ENCODE measurements at places on chromosomes 12 and 14. TPM values are rescaled to one million over a fixed set of nuclear protein-coding genes. Genes with fewer than 3 reads are reported as not detected.
A peak's percentile ranks its signal among the peaks of the same experiment; 100 is the strongest.

The OR4K13 gene
- 0.12 TPM for total RNA-seq

The FGF23 gene
- total RNA-seq: not detected

The PTPRB gene
- total RNA-seq: 26.0 TPM

The COX14 gene
- total RNA-seq: 111 TPM

DNA sequence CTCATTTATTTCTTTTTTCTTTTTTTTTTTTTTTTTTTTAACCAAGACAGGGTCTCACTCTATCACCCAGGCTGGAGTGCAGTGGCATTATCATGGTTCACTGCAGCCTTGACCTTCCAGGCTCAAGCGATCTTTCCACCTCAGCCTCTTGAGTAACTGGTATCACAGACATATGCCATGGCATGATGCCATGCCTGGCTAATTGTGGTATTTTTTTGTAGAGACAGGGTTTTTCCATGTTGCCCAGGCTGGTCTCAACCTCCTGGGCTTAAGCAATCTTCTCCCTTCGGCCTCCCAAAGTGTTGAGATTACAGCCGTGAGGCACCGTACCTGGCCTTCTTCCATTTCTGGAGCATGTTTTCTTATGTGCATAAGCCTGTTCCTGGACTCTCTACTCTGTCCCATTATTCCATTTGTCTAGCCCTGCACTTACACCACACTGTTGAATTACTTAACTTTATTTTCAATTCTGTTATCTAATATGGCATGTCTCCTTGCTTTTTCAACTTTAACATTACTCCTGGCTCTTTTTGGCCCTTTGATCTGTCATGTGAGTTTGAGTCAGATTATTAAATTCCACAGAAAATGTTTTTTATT, 47.9 kb upstream of the PTGDR start:
- no peak for ATAC-seq
- H3K27ac ChIP-seq: no peak overlapping the region
- H3K27me3 ChIP-seq: no peaks in the 10 kb centered on the region

- H3K27ac ChIP-seq: no peak overlapping the region
- H3K36me3 ChIP-seq: no peaks in the 10 kb centered on the region
- no peak overlapping the region for H3K4me3 ChIP-seq
- H3K27me3 ChIP-seq: no peaks in the 10 kb centered on the region
- no peak for ATAC-seq
- H3K4me1 ChIP-seq: no peaks in the 10 kb centered on the region
Measured at GRCh38 chr12:65659681-65660080, 164.6 kb upstream of the HMGA2 start.

- no peak overlapping the region for H3K4me3 ChIP-seq
- H3K4me1 ChIP-seq: peaks cover 37% of the 10 kb centered on the region
- ATAC-seq: no peak
- peak overlapping the region; percentile 45 for H3K27ac ChIP-seq
Measured at GRCh38 chr12:124852911-124853427, 10.7 kb downstream of the SCARB1 start.

GRCh38 chr12:3129301-3130056, 52.3 kb downstream of the TSPAN9 start:
- peak overlapping the region; percentile 40 for H3K27ac ChIP-seq
- peaks cover 42% of the 10 kb centered on the region for H3K4me1 ChIP-seq
- ATAC-seq: no peak
- H3K36me3 ChIP-seq: no peaks in the 10 kb centered on the region

DNA sequence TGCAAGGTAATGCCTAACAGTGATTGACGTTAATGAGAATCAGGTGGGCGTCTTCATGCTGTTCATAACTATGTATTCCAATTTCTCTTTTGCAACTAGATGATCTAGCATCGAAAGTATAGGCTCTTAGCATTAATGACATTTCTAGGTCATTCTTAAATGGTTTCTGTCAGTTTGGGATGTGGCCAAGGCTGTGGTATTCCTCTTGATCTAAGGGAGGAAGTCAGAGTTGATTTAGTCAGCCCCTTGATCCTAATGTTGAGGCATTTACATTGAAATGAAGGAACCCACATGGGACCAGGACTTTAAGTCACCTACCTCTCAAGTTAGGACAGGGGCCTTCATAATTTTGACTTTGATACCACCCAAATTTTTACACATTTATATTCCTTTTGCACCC, 448.1 kb downstream of the NPAS3 start:
- no peaks in the 10 kb centered on the region for H3K27me3 ChIP-seq
- no peak overlapping the region for H3K27ac ChIP-seq

- H3K4me1 ChIP-seq: no peaks in the 10 kb centered on the region
- ATAC-seq: no peak
- H3K27me3 ChIP-seq: no peaks in the 10 kb centered on the region
- no peaks in the 10 kb centered on the region for H3K36me3 ChIP-seq
- H3K4me3 ChIP-seq: no peak overlapping the region
Measured at GRCh38 chr14:40656311-40656710, 950.4 kb upstream of the LRFN5 start.
